CD8-positive, alpha-beta memory T cell (primary cell): ENCODE measurements at places on chromosomes 12 and 14.

DNA sequence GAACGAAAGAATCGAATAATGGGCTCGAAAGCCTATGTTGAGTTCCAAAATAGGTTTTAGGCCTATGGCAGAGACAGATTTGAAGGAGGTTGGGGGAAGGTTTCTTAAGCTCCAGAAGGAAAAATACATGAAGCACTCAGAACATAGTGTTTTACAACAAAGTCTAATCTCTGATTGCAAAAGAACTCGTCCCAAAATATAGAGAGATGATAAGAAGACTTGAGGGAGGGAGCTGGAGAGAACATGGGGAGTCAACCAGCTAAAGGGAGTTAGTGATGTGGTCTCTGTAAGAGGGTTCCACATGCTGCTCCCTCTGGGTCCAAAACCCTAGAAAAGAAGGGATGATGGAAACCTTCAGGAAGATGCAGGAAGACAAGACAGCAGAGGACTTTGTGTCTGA lies 54.8 kb upstream of the DAAM1 start:
- no peak for DNase-seq

DNA sequence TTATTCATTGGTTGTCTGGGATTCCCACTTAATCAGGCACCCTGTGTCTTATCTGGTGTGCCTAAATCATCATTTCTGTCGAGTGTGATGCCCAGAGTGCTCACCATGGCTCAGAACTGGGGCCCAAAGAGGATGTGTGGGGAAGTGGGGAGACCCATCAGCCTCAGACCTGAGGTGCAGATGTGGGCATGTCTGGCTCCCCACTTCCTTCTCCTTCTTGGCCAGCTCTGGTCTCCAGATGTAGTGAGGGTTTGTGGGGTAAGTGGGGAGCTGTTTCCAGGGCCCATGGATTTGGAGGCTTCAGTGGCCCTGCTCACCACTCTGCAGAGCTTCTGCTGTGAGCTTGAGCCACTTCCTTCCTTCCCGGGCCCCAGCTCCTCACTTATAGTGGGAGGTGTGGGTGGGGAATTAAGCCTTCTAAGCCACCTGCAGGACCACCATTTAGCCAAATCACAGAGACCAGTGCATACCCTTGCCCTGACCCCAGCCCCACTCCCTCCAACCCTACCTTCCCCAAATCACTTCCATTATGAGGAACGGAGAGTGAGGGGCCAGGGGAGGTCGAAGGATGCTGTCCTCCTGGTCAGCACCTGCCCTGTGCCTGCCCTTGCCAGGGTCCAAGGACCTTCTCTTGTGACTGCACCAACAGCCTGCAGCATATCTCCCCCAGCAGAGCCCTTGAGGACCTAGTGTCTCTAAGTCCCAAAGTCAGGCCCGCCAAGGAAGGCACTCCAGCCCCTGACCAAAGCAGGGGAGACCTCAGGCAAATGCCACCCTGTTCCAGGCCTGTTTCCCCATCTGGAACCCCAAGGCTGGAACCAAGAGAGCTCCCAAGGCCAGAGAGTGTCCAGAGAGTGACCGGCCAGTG lies 278.2 kb upstream of the RTL1 start:
- DNase-seq, result no peak

DNA sequence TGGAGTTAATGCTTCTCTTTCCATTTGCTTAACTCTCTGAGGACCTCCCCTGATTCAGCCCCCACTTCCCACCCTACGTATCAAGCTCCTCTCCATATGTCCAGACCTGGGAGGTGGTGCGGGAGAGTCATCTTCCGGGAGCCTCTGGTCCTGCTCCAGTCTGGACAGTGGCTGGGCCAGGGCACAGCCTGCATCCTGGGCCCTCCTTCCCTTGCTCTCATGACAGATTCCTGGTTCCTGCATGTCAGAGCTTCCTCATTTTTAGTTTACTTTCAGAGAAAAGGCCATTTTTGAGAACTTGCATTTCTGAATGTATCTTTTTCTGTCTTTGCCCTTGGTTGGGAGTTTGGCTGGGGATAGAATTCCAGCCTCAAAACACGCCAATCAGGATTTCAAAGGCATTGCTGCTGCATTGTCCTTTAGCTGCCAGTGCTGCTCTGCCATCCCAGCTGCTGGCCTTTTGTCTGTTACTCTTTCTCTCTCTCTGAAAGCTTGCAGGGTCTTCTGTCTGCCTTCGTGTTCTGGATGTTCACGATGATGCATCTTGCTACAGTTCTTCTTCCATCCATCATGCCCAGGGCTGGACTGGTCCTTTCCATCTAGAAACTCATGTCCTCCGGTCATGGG lies 54.7 kb downstream of the SLC6A12 start:
- DNase-seq, result no peak

GRCh38 chr12:68281322-68282077 lies 28.1 kb upstream of the IL22 start:
- no peak for DNase-seq
